ENCODE measurements at places on chromosomes 11 and 22.
A peak's percentile ranks its signal among the peaks of the same experiment; 100 is the strongest.

DNA sequence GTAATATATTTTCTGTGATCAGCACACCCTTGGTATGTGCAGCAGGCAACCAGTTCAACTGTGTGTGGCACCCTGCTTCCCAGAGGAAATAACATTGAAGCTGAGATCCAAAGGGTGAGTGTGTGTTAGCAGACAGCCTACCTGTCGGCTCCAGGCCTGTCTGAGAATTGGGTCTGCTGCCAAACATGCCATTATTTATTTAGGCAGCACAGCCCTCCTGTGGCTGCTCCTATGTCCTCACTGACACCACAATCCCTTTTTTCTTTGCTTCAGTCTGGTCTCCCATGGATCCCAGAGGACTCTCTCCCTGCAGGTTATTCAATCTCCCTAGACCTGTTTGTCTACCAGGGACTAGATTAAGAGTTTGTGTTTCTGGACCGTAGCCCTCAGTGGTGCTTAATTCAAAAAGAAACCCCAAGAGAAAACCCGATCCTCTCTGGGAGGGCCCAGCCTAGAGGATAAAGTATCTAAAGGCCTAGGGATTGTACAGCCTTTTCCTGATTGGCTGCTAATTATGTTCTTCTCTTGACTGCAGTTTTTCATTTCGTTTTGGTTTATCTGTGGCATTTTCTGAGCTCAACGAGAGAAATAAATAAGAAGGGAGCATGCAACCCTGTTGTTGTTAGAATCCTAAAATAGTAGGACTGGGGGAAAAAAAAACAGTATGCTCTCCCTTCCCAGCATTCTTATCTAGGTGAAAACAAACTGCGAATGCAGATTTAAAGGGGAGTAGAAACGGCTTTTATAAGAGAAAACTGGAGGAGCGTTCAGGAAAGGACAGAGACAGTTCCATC lies 24.1 kb downstream of the KCNE3 start:
- DNase-seq: no peak

GRCh38 chr11:36292311-36292722 lies 3.1 kb upstream of the COMMD9 start:
- no peak for DNase-seq

- peak; percentile 52 for DNase-seq
Measured at GRCh38 chr11:67312187-67313021, 9.1 kb downstream of the SSH3 start.

DNA sequence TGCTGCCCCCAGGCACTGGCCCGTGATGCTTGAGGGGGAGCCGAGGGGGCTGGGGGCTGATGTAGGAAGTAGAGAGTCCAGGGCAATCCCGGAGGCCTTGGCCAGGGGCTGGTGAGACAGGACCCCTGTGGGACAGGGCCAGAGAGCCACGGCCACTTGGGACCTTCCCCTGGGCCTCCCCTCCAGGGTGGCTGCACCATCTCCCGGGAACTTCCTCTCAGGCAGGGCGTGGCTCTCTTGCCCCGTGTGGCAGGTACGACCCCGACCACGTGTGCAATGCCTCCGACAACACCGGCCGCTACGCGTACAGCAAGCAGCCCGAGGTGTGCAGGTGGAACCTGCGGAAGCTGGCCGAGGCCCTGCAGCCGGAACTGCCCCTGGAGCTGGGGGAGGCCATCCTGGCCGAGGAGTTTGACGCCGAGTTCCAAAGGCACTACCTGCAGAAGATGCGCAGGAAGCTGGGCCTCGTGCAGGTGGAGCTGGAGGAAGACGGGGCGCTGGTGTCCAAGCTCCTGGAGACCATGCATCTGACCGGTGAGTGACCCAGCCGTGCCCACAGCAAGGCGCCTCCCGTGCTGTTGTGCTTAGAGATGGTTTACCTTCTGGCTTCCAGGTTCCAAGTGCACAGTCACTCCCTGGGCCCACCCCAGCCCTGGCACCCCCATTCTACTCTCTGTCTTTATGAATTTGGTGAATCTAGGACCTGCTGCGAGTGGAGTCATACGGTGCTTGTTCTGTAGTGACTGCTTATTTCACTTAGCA lies 9.7 kb downstream of the SELENOO start:
- DNase-seq: no peak
